ENCODE measurements at places on chromosomes 16 and 17. TPM values are rescaled to one million over a fixed set of nuclear protein-coding genes. Genes with fewer than 3 reads are reported as not detected.

- no peak for DNase-seq
Measured at GRCh38 chr16:69083306-69083941, 22.0 kb upstream of the HAS3 start.

DNA sequence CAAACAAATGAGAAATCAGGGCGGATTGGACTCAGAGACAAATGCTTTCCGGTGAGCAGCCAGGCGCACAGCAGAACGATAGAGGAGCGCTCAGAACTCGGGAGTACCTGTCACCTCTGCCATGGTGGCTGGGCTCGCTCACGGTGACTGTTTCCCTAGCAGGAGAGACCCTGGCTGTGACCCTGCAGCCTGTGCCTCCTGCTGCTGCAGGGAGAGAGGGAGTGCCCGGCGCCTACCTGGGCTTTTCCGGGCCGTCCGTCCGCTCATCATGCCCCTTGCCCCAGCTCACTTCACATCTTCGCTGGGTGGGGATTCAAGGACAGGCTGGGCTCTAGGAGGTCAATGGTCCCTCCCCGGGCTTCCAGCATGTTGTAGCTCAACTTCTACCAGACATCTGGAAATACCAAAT is 14.1 kb upstream of the DNAH17 start:
- DNase-seq, result no peak

Gene IRF8
- not detected for total RNA-seq

Gene TPSG1
- total RNA-seq, result 1.9 TPM

DNA sequence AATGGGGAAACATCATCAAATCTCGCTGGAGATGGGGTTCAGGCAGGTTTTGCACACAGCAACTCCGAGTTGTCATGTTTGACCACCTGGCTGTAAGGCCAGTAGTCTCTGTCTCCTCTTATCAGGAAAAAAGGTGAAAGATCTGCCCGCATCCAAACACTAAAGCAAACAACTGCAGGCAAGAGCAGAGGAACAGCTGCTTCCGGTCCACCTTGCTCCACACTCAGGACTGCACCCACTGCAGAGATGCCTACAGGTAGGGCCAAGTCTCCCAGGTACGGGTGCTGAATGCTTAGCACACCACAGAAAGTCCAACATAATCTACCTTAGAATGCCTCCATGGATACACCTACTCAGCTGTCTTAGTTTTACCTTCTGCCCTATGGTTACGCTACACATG is 7.3 kb downstream of the TEX2 start:
- DNase-seq, result no peak

DNA sequence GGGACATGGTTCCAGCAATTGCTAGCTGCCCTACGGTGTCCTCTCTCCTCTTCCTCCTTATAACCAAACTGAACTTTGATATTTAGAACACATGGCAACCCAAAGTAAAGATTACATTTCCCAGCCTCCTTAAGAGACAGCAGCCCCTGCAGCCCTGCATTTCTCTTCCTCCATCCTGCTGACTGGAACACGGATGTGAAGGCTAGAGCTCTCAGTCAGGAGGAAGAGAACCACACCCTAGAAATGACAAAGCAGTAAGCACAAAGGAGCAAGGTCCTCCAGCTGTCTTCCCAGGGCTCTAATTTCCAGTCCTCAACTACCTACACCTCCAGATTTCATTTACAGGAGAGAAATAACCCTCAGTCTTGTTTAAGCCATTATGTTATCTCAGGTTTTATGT is 10.9 kb downstream of the DYNC1LI2 start:
- DNase-seq, result no peak

- no peak for DNase-seq
Measured at GRCh38 chr17:13346081-13346533, 255.6 kb downstream of the HS3ST3A1 start.

Gene NUDT7
- total RNA-seq, result not detected

Gene PRSS53
- 1.9 TPM for total RNA-seq

Gene KRTAP9-2
- not detected for total RNA-seq

DNA sequence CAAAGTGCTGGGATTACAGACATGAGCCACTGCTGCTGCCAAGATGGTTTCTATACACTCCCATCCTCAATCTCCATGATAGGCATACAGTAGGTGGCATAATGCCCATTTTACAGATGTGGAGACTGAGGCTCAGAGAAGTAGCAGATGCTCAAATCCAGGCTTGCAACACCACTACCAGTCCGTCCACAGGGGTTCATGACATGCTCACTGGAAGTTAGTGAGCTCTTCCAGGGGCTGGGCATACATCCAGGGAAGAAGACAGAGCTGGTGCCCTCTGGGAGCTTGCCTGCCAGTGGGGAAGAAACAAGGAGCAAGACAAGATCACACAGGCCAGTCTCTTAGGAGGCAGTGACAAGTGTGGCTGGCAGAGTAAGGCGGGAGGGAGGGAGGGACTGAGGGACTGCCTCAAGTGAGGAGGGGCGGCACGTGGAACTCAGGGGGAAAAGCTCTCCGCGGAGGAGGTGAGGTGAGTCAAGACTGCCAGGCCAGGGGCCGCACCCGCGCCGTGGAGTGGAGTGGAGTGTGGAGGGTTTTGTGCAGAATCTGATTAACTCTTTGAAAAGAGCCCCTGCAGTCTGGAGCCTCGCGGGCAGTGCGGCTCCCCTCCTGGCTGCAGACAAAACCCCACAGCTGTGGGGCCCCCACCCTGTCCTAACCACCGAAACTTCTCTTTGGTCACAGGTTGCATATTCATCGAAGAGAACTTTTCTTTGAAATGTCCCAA is 27.9 kb downstream of the SREBF1 start:
- peak; percentile 39 for DNase-seq

- DNase-seq, result no peak
Measured at GRCh38 chr17:15998031-15998562, 1.4 kb downstream of the ZSWIM7 start.

Gene CCL14
- total RNA-seq, result not detected

- DNase-seq, result no peak
Measured at GRCh38 chr16:19299565-19299964, 14.0 kb downstream of the CLEC19A start.

DNA sequence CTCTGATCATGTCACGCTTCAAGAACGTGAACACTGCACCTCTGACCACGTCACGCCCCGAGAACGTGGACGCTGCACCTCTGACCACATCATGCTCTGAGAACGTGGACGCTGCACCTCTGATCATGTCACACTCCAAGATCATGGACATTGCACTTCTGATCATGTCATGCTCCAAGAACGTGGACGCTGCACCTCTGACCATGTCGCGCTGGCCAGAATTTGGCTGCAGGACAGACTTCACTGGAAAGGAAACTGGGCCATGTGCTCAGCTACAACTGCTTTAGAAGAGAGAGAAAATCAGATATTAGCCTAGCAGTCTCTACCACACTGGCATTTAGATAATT is 182.7 kb downstream of the RPTOR start:
- DNase-seq, result no peak

Gene BRIP1
- 11.7 TPM for total RNA-seq

DNA sequence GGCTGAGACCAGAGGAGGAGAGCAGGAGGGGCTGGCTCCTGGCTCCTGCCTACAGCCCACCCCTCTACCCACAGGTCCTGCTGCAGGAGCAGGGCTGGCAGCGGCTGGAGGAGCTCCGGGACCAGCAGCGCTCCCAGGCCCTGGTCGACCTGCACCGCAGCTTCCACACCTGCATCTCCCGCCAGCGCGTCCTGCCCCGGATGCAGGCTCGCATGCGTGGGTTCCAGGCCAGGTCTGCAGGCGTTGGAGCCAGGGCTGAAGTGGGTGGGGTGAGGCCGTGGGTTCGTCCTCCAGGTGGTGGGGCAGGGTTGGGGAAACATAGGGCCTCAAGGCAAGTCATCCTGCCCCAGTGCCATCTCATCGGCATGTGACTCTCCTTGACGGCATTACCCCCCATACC is 18.2 kb downstream of the MYO15B start:
- no peak for DNase-seq

- DNase-seq, result no peak
Measured at GRCh38 chr16:61421111-61421510, 615.1 kb downstream of the CDH8 start.

DNA sequence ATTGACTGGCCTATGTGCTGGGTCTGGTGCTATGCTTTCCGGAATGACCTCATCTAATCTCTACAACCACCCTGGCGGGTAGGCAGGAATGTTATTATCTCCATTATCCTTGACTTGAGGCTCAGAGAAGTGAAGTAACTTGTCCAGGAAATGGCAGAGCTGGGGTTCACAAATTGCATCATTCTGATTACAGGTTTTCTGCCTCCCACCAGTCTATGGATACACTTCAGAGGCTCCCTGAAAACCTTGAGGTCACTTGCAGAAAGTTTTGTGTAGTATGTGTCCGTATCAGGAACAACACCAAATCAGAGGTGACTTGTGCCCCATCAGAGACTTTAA is 19.1 kb downstream of the NOD2 start:
- no peak for DNase-seq

- DNase-seq, result no peak
Measured at GRCh38 chr16:9079430-9079812, 12.0 kb upstream of the HAPSTR1 start.

DNA sequence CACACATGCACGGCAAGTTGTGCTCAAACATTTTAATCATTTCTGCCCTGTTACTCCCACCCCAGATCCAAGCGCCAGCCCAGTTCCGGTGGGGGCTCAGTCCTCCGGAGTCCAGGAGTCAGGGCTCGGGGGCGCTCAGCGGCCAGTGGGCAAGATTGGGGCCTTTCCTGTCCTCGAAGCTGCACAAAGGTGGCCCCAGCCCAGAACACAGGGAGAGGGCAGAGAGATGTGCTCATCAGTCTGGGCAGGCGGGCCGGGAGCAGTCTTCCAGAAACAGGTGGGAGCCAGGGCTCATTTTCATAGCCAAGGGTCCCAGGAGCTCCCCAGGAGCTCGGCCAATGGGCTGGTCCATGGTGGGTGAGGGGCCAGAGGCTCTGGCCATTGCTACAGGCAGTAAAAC is 4.1 kb downstream of the PRSS8 start:
- DNase-seq, result no peak

Gene ARHGDIG
- 5.9 TPM for total RNA-seq

Gene TMED6
- not detected for total RNA-seq

DNA sequence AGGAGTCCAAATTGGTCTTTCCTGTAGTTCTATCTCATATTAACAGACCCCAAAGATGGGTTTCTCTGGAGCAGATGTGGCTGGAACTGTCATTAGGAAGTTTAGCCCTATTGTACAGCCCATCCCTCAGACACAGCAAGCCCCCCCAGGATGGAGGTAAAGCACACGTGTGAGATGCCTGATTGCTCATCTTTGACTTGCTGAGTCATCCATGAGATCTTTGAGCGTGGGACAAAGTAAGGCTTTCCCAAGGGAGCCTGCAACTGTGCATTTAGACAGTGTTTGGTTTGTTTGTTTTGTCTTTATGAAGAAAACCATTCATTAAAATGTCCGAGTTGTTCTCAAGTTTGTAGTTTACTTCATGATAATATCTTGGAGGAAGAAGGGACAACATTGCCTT is 145.3 kb upstream of the CDH13 start:
- no peak for DNase-seq

DNA sequence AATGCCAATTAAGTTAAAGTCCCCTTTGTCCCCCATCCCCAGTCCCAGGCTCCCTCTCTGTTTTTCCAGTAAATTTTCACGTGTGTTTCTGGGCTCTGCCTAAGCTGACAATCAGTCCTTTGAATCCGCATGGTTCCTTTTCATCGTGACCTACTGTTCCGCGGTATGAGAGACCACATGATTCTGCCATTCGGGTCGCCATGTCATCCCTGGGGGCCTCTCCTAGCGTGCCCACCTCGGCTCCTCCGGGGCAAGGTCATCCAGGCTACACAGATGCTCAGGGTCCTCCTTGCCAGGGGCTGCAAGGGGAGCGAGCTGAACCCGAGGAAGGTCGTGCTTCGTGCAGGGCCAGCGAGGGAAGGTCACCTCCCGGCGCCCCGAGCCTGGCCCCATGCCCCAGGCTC is 157.6 kb downstream of the RAB11FIP4 start:
- no peak for DNase-seq

Measured in MG63 (cell line).